Fibroblast of skin of left biceps (primary cell): ENCODE measurements at places on chromosomes 3 and 15.

GRCh38 chr3:12394569-12395271 is 89.6 kb upstream of the TSEN2 start:
- no peak for DNase-seq

GRCh38 chr3:37173806-37174205 is 576 bp downstream of the LRRFIP2 start:
- no peak for DNase-seq

- peak; percentile 91 for DNase-seq
These were observed 90.6 kb downstream of the ABI3BP start for GRCh38 chr3:100902572-100902971.

GRCh38 chr3:15113471-15113870 is 14.5 kb upstream of the RBSN start:
- DNase-seq, result no peak

- DNase-seq, result no peak
These were observed 8.6 kb upstream of the GOLIM4 start for GRCh38 chr3:168104361-168104760.

DNA sequence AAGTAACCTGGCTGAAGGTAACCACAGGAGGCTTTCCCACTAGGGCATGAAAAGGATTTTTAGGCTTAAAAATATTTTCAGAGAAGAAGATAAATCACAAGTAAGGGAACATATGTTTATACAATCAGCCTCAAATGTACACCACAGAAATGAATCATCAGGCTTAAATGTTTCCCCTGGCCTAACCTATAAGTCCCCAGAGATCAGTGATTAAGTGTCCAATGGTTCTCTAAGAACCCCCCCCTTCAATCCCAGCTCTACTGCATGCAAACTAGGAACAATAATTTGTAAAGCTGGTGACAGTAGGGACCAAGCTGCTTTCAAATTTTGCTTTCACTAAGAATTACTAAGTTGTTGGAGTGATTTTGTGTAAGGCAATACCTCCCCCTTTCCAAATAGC is 431.6 kb upstream of the LMCD1 start:
- peak; percentile 8 for DNase-seq

- no peak for DNase-seq
These were observed 20.3 kb upstream of the PTPN9 start for GRCh38 chr15:75599401-75599800.

DNA sequence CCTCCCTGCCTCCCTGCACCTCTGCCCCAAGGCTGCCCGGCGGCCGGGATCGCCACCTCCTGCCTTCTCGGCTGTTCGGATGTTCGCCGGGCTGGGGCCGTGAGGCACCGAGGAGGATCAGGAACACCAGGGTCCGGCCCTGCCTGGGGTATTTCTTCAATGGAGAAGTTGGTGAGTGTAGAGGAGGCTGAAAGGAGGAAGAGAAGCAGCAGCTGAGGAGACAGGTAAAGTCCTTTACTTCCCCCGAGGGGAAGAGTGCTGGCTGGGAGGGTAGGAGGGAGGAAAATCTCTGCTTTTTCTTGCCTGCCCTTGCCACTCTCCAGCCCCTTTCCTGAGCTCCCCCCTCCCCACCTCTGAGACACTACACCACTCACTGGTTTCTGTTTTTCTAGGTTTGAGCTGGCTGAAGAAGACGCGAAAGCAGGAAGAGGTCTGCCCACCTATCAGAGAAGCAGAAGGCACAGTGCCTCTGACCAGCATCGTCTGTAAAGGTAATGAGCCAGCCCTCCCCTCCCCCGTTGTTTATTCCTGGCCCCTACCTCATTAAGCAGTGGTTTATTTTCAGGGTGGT is 519 bp downstream of the ASB7 start:
- no peak for DNase-seq

GRCh38 chr3:126130081-126130855 is 46.3 kb upstream of the SLC41A3 start:
- DNase-seq, result no peak

DNA sequence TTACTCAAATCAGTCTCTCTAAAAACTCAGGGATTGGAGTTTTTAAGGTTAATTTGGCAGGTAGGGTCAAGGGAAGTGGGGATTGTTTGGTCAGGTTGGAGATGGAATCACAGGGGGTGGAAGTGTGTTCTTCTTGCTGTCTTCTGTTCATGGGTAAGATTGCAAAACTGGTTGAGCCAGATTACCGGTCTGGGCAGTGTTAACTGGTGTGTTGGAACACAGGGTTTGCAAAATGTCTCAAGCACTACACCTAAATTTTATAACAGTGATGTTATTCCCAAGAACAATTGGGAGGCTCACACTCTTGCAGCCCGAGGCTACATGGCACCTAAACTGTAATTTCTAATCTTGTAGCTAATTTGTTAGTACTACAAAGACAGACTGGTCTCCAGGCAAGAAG is 425.4 kb downstream of the PLOD2 start:
- no peak for DNase-seq

- DNase-seq, result no peak
These were observed 31.8 kb downstream of the P3H2 start for GRCh38 chr3:190088890-190089289.

- DNase-seq, result no peak
These were observed 124.1 kb downstream of the TMEM108 start for GRCh38 chr3:133162265-133162664.

- peak; percentile 98 for DNase-seq
These were observed 68.6 kb downstream of the FILIP1L start for GRCh38 chr3:100045696-100046095.

GRCh38 chr3:195872800-195873199 is 35.6 kb downstream of the TNK2 start:
- no peak for DNase-seq

GRCh38 chr3:197431346-197431910 is 124.3 kb downstream of the BDH1 start:
- no peak for DNase-seq

DNA sequence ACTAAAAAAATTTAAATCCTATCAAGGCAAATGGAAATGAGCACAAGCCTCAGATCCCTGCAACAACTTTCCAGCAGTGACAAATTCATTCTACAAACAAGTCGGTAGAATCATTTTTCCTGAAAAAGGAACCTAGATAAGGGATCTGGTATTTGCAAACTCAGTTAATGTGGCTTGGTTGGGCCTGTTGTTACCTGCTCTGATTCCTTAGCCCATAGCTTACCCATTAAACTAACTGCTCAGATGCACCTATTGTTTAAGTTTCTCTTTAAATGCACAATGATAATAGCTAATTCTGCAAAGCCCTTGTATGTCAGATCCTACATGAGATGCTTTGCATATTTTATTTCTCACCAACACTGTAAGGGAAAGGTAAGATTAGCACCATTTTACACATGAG is 377.4 kb upstream of the RGMA start:
- no peak for DNase-seq

DNA sequence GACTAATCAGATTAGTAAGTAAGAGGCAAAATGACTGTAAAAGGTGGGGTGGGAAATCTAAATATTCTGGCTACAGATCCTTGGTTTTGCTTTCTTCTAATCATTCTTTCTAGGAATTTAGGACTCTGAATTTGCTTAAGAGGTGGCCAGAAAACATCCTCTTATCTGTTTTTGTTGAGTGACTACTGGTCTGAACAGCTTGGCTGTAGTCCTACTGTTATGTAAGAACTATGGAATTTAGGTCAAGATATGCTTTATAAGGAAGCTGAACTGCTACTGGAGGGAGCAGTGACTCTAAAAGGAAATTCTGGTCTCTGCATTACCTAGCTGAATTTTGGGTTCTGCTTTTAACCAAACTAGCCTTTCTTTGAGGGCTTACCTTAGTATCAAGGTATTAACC is 33.5 kb upstream of the CSPG5 start:
- peak; percentile 58 for DNase-seq

GRCh38 chr3:59545374-59545773 is 495.5 kb upstream of the CFAP20DC start:
- DNase-seq, result no peak

- DNase-seq, result no peak
These were observed 71.4 kb downstream of the SCN5A start for GRCh38 chr3:38578081-38578475.

- no peak for DNase-seq
These were observed 23.8 kb upstream of the ZBED2 start for GRCh38 chr3:111618945-111619344.

- DNase-seq, result peak; percentile 69
These were observed 27.6 kb downstream of the PLXNB1 start for GRCh38 chr3:48402281-48402732.

- no peak for DNase-seq
These were observed 197.0 kb downstream of the THSD4 start for GRCh38 chr15:71312194-71312708.

GRCh38 chr3:85259748-85260147 is 301.0 kb downstream of the CADM2 start:
- no peak for DNase-seq

DNA sequence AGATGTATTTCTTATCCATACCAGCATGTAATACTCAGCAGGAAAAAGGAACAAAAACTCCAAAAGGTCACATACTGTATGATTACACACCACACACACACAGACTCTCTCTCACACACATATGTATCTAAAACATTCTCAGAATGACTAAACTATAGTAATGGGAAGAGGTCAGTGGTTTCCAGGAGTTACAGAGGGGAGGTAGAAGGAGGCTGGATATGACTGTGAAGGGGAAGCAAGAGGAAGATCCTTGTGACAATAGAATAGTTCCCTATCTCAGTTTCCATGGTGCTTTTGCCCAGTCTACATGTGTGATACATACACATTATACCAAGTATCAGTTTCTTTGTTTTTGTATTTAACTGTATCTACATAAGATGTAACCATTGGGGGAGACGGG is 190.1 kb downstream of the IL5RA start:
- no peak for DNase-seq

DNA sequence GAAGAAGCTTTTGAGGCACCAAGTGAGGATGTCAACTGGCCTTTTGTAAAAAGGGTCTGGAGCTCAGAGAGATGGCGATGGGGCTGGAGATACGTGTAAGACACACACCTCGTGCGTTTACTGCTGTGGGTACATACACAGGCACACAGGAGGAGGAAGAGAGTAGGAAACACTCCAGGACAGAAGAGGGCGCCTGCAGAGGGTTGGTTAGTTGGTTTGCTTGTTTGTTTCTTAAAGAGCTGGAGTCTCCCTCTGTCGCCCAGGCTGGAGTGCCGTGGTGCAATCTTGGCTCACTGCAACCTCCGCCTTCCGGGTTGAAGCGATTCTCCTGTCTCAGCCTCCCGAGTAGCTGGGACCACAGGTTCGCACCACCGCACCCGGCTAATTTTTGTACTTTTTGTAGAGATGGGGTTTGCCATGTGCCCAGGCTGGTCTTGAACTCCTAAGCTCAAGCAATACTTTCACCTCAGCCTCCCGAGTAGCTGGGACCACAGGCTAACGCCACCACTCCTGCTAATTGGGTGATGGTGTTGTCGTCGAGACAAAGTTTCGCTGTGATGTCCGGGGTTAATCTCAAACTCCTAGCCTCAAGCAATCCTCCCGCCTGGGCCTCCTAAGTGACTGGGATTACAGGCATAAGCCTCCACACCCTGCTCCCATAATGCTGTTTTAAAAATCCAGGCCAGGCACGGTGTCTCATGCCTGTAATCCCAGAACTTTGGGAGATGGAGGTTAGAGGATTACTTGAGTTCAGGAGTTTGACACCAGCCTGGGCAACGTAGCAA is 1.3 kb upstream of the PRR20G start:
- DNase-seq, result no peak

GRCh38 chr15:89704411-89704810 is 13.8 kb downstream of the WDR93 start:
- DNase-seq, result no peak

DNA sequence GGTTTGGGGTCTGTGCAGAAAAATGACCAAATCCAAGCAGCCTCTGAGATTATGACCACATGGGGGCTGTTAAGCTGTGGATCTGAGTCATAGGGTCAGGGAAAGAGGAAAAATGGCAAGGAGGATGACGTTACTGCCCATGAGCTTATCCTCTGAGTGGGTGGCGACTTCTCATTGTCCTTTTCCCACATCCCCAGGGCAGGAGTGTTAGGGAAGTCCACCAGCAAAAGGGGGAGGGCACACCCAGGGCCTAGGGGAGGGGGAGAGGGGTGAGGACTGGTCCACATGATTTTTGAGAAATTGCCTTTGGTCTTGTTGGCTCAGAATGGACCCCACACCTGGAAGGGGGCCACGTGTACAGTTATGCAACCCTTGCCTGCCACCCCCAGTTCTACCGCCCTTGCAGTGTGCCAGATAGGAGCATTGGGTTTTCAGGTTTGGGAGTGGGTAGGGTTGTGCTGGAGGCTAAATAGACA is 2.6 kb downstream of the CD276 start:
- DNase-seq, result no peak

DNA sequence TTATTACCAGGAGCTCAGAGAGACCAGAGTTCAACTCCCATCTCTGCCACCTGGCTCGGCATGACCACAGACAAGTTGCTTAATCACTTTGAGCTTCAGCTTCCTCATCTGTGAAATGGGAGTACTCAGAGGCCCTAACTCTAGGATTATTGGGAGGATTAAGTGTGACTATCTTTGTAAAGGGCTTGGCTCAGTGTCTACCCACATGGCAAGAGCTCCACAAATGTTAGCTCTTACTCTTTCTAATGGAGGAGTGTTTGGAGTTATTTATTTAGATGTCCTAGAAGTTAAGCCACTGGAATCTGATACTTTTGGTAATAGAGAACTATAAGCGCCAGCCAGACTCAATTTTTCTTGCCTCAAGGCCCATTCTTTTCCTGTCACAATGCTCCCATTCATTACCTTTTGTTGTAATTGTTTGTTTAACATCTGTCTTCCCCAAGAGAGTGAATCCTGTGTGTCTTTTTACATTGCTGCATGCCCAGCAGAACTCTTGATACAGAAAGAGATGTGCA is 12.3 kb upstream of the LMCD1 start:
- DNase-seq, result no peak

GRCh38 chr3:71583566-71584393 is at the start of gene FOXP1:
TSS of gene FOXP1 (minus strand) at chr3:71583728. CDS start at chr3:71198381, 385,347 bp downstream.
- DNase-seq, result no peak

- no peak for DNase-seq
These were observed 4.5 kb downstream of the CHST13 start for GRCh38 chr3:126528419-126528799.
